ENCODE measurements at places on chromosomes 7 and 10.

- DNase-seq: no peak
These were observed 3.5 kb upstream of the GNB2 start for GRCh38 chr7:100670074-100670473.

DNA sequence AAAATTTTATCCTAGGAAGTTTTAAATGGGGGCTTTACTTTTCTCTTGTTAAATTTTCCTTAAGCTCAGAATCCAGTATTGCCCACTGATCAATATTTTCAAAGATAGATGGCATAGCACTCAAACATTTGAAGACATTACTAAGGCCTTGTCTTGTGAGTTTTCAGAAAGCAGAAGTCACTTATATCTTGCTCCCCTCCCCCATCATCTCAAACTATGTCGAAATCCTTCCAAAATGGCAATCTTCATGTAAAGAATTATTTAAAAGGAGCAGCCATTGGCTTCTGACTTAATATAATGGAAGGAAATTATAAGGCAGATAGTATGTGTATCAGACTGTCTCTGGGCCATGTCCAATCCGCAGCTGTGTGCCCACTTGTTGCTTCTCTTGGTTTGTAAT is 553.5 kb upstream of the C7orf33 start:
- DNase-seq: no peak

DNA sequence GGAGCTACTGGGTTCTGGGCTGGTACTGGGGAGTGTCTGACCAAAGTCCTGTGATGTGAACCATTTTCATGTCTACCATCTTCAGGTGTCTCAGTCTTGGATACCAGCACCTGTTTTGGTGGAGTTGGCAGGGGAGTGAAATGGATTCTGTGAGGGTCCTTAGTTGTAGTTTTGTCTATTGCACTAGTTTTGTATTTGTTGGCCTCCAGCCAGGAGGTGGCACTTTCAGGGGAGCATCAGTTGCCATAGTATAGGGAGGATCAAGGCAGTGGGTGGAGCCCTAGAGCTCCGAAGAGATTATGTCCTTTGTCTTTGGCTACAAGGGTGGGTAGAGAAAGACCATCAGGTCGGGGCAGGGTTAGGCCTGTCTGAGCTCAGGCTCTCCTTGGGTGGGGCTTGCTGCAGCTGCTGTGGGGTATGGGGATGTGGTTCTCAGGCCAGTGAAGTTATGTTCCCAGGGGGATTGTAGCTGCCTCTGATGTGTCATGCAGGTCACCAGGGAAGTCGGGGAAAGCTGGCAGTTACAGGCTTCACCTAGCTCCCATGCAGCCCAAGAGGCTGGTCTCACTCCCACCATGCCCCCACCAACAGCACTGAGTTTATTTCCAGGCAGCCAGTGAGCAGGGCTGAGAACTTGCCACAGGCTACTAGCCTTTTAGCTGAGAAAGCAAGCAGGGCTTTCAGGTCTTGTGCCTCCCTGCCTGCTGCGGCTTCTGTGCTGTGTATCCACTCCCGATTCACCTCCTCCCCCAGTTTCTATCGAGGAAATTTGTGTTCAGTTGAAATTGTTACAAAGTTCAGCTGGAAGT is 153.1 kb downstream of the ZNF365 start:
- DNase-seq: no peak

DNA sequence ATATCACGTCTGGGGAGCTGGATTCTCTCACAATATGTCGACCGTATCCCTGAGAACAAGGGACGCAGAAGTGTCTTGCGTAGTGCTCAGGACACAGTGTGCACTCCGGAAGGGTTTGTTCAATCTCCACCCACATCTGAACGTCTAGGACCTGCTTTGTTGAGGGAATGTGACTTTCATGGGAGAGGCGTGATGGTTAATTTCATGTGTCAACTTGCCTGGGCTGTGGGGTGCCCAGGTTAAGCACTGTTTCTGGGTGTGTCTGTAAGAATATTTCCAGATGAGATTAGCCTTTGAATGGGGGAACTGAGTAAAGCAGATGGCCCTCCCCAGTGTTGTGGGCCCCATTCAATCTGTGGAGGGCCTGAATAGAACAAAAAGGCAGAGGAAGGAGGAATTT is 80.4 kb upstream of the SFMBT2 start:
- DNase-seq: no peak

DNA sequence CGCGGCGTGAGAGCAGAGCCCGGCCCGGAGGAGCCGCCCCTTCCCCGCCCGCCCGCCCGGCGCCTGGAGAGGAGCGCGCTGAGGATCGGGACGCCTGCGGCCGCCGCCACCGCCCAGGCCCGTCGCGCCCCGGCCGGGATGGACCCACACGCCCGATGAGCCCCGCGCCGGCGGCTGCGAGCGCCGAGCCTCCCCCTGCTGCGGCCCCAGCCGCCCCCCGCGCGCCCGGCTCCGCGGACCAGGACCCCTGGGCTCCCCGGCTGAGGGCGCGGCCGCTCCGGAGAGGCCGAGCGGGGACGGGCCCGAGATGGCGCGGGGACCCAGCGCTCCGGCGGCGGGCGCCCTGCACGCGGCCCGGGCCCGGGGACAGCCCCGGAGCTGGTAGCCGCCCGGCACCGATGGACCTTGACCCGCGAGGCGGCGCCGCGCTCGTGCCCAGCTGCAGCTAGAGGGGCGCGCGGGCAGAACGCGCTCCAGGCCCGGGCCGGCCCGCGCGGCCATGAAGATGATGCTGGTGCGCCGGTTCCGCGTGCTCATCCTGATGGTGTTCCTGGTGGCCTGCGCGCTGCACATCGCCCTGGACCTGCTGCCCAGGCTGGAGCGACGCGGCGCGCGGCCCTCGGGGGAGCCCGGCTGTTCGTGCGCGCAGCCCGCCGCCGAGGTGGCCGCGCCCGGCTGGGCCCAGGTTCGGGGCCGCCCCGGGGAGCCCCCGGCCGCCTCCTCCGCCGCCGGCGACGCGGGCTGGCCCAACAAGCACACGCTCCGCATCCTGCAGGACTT is 520 bp downstream of the FAM20C start:
- DNase-seq: no peak

GRCh38 chr7:69823151-69823744 is 225.0 kb downstream of the AUTS2 start:
- DNase-seq: no peak

DNA sequence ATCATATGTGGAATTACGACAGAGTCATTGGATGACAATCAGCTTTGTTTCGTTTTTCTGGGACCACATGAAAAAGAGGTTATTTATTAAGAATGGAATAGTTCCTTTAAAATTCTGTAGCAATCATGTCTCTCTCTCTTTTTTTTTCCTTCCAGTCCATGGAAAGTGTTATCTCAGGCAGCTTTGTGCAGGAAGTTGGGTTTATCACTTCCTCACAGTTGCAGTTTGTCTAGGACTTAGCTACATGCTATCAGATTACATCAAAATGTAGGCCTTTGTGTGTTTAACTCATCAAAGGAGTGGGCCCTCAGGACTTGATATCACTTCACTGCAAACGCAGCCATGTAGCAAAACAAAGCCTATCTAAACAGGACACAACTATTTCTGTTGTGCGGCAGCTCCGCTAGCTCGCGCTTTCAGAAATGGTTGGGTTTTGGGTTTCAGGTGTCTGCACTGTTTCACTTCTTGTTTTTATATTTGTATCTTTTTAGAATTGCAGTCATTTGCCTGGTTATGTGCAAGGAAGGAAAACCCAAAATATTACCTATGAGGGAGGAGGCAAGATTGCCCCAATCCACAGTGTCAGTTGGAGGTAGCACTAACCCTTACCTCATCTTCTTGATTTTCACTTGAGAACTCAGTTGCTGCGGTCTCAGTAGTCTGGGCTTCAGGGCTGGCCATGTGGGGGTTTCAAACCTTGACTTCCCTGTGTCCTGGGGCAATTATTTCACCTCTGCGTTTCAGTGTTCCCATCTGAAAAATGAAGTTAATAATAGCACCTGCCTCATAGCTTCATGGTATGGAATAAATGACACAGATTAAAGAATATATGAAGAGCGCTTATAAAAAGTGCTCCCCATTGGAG is 66.7 kb downstream of the HHEX start:
- DNase-seq: no peak

GRCh38 chr7:16083931-16084330 is 337.4 kb downstream of the CRPPA start:
- no peak for DNase-seq

DNA sequence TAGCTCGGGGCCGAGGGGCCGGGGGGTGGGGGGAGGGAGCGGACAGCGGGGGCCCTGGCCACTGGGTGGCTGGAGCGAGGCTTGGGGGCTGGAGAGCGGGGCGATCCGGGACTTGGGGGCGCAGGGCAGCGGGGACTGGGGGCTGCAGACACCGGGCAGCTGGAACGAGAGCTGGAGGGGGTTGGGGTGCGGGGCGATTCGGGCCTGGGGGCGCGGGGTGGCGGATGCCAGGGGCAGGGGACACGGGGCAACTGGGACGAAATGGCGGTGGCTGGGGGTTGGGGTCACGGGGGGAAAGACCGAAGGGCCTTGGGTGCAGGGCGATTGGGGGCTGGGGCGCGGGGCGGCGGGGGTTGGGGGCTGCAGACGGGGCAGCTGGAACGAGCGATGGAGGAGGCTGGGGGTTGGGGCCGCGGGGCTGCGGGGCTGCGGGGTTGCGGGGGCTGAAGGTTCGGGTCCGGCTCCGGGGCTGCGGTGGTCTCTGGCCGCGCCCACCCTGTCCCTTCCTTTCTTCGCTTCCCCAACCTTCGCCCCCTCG is 590 bp downstream of the COL26A1 start:
- DNase-seq: no peak

GRCh38 chr7:27107391-27108381 is 5.2 kb upstream of the HOXA2 start:
- DNase-seq: no peak

DNA sequence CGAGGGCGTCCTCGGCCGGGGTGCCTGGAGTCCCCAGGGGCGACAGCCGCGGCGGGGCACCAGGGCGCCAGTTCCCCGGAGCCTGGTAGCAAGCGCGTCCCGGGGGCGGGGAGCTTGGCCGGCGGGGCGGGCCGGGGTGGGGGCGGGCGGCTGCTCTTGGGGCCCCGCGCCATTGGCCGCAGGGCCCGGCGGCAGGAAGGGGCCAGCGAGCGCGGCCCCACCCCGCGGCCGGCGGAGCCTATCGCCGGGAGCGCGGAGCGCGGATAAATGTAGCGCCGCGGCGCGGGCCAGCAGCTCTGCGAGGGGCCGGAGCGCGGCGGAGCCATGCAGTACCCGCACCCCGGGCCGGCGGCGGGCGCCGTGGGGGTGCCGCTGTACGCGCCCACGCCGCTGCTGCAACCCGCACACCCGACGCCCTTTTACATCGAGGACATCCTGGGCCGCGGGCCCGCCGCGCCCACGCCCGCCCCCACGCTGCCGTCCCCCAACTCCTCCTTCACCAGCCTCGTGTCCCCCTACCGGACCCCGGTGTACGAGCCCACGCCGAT is at the start of gene HHEX:
TSS of gene HHEX (plus strand) at position 293 of the 548 bp plus-strand sequence. CDS start at position 325, 32 bp downstream.
- DNase-seq: peak; percentile 67

GRCh38 chr7:22386865-22387264 is 29.9 kb upstream of the RAPGEF5 start:
- no peak for DNase-seq

GRCh38 chr10:48236199-48236621 is 38.3 kb downstream of the FRMPD2 start:
- no peak for DNase-seq

DNA sequence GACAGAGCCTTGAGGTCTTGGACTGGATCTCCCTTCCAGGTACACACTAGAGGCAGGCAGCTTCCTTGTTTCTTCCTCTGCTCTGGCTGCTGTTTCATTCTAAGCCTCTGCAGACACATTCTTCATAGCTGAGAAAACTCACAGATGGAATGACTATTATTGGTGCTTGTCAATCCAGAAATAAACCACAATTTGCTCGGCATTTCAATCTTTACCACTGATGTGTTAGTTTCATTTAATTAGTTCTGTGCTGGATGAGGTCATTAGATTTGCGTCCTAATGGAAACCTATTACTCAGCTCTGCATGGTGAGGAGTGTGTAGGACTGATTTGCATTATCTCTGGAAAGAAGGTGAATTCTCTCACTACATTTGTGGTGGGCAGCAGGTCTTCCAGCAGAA is 392.5 kb downstream of the NRG3 start:
- DNase-seq: no peak

DNA sequence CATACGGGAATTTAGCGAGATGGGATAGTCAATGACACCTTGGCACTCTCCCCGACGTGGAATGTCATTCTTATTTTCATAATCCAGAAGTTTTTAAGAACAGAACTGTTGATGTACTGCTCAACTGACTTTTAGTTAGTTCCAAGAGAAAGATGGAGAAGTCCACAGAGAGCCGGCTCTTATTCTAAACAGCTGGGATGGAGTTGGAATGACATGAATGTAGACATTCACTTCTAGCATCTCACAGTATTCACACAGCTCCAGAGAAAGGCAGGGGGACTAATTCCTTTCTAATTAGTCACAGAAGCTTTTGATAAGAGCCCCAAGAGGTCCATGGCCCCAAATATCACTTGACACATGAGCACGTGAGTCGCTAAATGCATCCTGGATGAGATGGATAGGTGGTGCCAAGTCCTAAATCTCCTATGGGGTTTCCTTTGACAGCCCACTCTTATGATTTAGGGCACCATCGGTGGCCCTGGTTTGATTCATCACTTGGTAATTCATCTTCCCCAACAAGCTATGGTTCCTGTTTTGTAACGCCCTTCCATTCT is 420.3 kb upstream of the AUTS2 start:
- no peak for DNase-seq

DNA sequence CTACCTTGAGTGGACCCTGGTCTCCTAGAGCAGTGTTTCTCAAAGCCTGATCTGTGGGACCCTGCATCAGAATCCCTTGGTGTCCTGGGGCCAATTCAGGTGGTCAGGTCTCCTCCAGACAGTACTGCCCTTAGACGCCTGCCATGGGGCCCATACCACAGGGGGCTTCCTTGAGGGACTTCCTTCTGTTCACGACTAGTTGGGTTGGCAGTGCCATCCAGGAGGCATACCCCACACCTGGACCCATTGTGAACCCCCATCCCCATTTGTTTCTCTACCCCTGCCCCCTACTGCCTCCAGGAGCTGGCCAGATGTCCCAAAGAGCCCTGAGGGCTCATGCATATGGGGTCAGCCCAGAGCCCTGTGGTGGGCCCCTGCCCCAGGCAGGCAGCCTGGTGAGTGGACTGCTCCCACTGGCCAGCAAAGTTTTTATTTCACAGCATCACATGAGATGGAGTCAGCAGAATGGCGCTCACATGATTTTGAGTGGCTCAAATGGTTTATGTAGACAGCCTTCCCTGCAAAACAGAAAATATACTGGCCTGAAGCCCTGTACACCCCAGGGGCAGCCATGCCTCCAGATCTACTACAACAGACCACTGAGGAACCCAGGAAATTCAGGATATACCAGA is 259.9 kb upstream of the ZMIZ1 start:
- no peak for DNase-seq

GRCh38 chr10:4246881-4247358 is 461.9 kb upstream of the KLF6 start:
- DNase-seq: no peak

DNA sequence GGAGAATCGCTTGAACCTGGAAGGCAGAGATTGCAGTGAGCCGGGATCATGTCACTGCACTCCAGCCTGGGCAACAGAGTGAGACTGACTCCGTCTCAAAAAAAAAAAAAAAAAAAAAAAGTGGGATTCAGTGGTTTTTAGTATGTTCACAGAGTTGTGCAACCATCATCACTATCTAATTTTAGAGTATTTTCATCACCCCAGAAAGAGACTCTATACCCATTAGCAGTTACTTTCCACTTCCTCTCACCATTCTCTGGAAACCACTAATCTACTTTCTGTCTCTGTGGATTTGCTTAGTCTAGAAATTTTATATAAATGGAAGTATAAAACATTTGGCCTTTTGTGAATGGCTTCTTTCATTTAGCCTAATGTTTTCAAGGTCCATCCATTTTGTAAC is 113.4 kb downstream of the ST7 start:
- DNase-seq: no peak

Data from NCI-H1930 (cell line).